Motor neuron (in vitro differentiated cells): ENCODE measurements at places on chromosomes 7 and 10. TPM values are rescaled to one million over a fixed set of nuclear protein-coding genes. Genes with fewer than 3 reads are reported as not detected.
A peak's percentile ranks its signal among the peaks of the same experiment; 100 is the strongest.

Gene ZNF479
- total RNA-seq: 0.13 TPM in 1 of 2 replicates, not detected in the other

Gene LIPF
- not detected in 2 replicates for total RNA-seq

Gene NRG3
- 14.0 and 18.6 TPM in 2 replicates for total RNA-seq

Gene CFAP70
- total RNA-seq: 3.8 and 4.4 TPM in 2 replicates

Gene ITIH5
- 154 and 167 TPM in 2 replicates for total RNA-seq

Gene TMEM236
- total RNA-seq: 0.08 and 0.09 TPM in 2 replicates

Gene MYL10
- not detected in 2 replicates for total RNA-seq

Gene FAM13C
- 1.1 and 3.0 TPM in 2 replicates for total RNA-seq

GRCh38 chr7:24945899-24946298 is 34.1 kb downstream of the OSBPL3 start:
- ATAC-seq: no peak

DNA sequence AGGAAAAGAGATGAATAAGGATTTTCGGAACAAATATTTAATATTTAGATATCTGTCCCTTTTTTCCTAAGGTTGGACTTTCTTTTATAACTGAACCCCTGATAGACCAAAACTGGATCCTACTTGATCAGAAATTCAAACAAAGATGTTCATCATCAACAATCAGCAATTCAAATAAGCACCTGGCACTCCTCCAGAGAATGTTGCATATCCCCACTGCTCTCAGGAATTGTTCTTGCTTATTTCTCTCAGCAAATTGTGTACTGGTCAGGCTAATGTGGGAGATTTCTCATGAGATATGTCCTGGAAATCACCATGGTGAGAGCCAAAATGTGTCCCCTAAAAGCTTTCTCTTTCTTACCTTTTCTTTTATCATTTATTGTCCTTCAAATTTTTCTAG is 40.3 kb upstream of the LHFPL3 start:
- no peak for ATAC-seq

DNA sequence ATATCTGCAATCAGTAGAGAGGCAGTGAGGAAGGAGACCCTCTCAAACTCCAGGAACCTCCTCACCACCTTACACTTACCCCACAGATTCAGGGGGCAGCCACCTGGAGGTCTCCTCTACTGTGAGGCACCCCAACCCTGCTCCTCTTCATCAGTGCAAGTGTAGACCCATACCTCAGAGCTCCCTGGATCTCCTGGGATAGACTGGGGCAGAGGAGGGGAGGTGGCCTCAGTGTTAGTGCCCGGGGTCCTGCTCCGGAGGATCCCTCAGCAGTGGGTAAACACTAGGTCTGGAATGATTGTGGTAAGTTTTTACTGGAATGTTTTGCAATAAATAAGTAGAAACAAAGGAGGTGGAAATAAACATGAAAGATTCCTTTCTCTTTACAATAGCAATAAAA is 31.1 kb downstream of the ANTXRL start:
- ATAC-seq: no peak

- no peak for ATAC-seq
Measured at GRCh38 chr7:69412331-69413146, 185.7 kb upstream of the AUTS2 start.

GRCh38 chr10:57457972-57458512 is 809.7 kb downstream of the IPMK start:
- no peak for ATAC-seq

GRCh38 chr7:48610705-48611104 is 313.6 kb upstream of the CDC14C start:
- ATAC-seq: no peak

DNA sequence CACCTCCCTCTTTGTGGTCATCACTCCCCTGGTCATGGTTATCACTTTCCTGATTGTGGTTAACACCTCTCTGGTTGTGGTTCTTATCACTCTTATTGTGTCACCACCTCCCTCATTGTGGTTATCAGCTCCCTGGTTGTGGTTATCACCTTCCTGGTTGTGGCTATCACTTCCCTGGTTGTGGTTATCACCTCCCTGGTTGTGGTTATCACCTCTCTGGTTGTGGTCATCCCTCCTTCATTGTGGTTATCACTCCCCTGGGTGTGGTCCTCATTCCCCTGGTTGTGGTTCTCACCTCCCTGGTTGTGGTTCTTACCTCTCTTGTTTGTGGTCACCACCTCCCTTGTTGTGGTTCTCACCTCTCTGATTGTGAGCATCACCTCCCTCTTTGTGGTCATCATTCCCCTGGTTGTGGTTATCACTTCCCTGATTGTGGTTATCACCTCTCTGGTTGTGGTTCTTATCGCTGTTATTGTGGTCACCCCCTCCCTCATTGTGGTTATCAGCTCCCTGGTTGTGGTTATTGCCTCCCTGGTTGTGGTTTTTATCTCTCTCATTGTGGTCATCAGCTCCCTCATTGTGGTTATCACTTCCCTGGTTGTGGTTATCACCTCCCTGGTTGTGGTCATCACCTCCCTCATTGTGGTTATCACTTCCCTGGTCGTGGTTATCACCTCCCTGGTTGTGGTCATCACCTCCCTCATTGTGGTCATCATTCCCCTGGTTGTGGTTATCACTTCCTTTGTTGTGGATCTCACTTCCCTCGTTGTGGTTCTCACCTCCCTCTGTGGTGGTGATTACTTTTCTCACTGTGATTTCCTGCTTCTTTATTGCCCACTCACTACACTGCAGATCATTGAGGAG is 106.7 kb downstream of the GPR26 start:
- no peak for ATAC-seq

- peak; percentile 34 for ATAC-seq
Measured at GRCh38 chr7:134619627-134620331, 26.9 kb upstream of the BPGM start.

DNA sequence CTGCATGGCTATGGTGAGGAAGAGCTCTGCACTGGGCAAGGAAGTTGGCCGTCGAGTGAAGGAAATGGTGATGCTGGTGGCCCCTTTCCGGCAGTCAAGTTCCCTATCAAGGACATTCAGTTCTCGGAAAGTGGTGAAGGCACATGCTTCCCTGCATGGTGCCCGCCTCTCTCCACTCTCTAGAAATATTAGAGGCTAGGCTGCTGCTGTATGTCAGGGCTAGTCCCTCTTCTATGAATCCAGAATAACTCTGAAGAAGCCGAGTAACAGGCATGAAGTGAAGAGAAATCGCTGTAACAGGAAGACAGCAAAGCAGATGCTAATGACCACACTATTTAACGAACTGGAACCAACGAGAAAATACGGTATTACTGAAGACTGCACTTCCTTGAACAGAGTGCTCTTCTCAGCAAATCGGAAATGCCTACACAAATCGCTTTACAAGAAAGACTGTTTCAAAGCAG is 5.4 kb downstream of the IDI1 start:
- no peak for ATAC-seq

DNA sequence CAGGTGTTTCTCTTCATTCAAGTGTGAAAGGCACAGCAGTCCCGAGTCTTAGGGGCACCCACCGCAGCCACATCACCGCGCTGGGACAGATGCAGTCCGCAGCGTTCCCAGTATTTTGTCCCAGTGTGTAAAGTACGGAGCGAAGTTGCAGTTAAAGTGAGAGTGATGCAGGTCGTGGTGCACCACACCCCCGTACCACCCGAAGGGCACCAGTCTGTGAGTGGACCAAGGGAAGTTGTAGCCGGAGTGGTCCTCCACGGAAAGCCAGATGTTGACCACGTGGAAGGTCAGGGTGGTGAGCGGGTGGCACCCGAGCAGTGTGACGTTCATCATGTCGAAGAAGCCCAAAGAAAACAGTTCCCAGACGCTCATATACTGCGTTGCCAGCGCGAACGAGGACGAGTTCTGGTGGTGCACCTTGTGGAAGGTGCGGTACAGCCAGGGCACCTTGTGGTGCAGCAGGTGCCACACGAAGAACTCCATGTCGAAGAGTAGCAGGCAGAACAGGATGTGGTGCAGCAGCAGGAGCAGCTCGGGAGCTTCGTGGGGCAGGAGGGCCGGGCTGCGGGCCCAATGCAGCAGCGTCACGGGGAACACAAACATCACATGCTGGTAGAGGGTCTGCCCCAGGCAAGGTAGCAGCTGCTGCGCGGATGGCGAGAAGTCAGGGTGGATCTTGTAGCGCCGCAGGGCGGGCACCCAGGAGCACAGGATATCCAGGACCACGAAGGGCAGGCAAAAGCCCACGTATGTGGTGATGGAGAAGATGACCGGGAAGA is 526 bp downstream of the CH25H start:
- ATAC-seq: peak; percentile 64

DNA sequence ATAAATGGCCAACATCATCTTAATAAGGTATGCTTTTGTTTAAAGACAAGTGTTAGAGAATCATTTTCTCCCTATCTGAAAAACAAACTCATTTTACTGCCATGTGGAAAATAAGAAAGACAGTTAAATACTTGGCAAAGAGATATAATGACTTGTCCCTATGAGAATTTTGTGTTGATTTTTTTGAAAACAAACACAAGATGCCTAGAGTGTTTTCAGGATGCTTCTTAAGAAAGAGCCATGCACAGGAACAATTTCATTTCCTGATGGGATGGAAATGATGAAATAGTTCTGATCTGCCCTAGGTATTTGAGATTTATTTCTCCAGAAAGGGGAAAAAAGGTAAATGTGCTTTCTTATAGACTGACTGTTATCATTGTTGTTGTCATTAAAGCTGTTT is 237.5 kb upstream of the GNAI1 start:
- no peak for ATAC-seq

DNA sequence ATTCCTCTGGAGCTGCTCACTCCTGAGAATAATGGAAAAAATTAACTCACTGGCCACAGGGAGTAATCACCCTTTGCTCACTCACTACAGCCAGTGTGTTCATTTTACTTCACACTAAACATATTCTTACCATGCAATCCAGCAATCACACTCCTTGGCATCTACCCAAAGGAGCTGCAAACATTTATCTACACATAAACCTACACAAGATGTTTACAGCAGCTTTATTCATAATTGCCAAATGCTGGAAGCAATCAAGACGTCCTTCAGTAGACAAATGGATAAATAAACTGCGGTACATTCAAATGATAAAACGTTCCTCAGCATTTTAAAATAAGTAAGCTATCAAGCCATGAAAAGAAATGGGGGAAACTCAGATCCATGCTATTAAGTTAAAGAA is 34.2 kb upstream of the POM121L12 start:
- ATAC-seq: no peak

- no peak for ATAC-seq
Measured at GRCh38 chr7:66409493-66409892, 204.4 kb downstream of the TPST1 start.

DNA sequence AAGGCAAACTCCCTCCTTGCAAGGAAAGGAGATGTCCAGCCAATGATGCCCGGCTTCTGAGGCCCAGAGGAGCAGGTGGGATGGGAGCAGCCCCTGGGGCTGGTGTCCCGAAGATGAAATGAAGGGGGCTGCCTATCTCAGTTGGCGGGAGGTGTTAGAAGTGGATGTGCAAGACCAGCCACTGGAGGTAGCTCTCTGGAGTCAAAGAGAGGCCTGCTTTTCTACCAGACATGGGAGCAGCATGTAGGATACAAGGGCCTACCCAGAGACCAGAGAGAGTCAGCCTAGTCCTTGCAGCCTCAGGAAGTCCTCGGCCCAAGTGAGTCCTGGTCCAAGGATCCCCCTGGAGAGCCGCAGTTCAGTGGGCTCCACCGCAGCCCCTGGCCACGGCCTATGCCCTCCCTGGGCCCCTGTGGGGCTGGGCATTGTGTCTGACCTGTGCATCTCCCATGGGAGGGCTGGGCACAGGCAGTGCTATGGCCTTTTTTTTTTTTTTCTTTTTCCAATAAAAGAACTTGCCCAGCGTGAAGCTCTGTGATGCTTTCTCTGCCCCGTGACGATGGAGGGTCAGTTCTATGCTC is 17.7 kb downstream of the GOLGA7B start:
- ATAC-seq: no peak

DNA sequence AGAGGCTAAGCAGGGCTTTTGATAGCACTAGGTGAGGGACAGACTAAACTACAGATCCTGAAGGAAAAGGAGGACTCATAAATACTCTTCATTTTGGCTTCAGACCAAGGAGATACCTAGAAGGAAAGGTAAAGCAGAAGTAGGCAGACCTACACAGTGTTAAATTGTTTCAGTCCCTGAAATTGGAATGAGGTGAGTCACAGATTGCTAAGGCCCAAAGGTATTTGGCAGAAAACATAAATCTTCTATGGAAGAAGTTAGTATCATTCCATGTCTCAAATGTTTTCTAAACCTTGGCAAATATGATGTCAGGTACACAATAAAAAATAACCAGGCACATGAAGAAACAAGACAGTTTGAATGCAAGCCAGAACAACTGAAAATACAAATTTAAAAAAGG is 30.0 kb downstream of the MTERF1 start:
- no peak for ATAC-seq

GRCh38 chr7:135745703-135746312 is 2.8 kb downstream of the FAM180A start:
- ATAC-seq: peak; percentile 55

DNA sequence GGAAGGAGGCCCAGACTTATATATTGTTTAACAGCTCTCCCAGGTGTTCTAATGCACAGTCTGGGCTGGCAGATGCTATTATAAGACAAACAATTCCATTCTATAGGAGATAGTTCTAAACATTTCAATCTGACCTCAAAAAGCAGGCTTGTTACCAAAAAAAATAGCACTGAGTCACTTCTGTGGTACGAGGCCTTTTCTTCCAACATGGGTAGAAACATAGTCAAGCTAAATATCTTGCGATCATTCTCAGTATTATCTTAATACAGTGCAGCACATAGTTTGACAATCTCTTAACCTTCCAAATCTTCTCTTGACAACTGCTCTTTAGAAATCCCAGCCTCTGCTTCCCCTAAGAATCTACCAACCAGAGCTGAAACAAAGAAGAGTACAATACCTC is 46.6 kb upstream of the MKX start:
- ATAC-seq: no peak

GRCh38 chr7:2520761-2521290 is 1.3 kb downstream of the LFNG start:
- ATAC-seq: no peak

GRCh38 chr10:92590623-92591549 is 2.0 kb upstream of the KIF11 start:
- ATAC-seq: no peak

DNA sequence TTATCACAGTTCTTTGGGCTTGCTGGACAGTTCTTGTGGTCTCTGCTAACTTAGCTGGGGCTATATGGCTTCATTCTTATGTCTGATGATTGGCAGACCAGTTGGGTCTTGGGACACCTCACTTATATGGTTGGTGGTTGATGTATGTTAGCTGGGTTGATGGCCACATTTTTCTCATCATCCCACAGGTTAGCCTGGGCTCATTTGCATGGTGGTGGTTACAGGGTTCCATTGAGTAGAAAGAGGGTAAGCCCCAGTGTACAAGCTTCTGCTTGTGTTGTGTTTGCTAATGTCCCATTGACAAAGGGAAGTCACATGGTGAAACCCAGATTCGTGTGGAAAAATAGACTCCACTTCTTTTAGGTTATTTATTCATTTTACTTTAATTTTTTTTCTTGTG is 40.6 kb downstream of the TMEM60 start:
- no peak for ATAC-seq

- ATAC-seq: no peak
Measured at GRCh38 chr7:89681448-89681847, 472.8 kb upstream of the STEAP1 start.
